ENCODE measurements at places on chromosomes 16 and 17. TPM values are rescaled to one million over a fixed set of nuclear protein-coding genes. Genes with fewer than 3 reads are reported as not detected.

The PRSS36 gene
- total RNA-seq: 0.13 TPM

The UNC13D gene
- 0.48 TPM for total RNA-seq

The SALL1 gene
- total RNA-seq: 0.39 TPM

The STAT3 gene
- total RNA-seq: 55.2 TPM

The CACNA1G gene
- 0.96 TPM for total RNA-seq

The TNFRSF17 gene
- not detected for total RNA-seq
